ENCODE measurements at places on chromosomes 3 and 15.

DNA sequence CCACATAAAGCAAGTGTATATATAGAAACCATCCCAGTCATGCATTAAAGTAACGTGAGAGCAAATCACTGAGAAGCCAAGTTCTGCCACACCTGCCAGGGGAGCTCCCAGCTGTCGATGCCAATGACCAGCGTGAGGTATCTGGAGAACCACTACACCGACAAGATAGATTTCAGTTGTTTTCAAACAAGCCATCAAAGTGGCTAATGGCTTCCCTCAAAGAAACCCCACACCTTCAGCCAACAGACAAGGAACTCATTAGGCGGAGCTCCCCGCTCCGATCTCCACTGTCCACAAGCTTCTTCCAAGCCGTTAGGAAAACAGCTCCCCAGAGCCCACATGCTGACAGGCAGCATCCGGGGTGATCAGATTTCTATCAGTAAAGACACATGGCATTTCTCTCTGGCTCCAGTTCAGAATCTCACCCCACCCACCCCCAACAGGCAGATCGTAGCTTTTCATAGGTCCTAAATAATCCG, 54.2 kb upstream of the SPATA12 start:
- DNase-seq = no peak

GRCh38 chr15:70266412-70267121, 168.8 kb upstream of the TLE3 start:
- peak; percentile 39 for DNase-seq

GRCh38 chr3:150747886-150748683, 14.9 kb downstream of the SIAH2 start:
- no peak for DNase-seq

DNA sequence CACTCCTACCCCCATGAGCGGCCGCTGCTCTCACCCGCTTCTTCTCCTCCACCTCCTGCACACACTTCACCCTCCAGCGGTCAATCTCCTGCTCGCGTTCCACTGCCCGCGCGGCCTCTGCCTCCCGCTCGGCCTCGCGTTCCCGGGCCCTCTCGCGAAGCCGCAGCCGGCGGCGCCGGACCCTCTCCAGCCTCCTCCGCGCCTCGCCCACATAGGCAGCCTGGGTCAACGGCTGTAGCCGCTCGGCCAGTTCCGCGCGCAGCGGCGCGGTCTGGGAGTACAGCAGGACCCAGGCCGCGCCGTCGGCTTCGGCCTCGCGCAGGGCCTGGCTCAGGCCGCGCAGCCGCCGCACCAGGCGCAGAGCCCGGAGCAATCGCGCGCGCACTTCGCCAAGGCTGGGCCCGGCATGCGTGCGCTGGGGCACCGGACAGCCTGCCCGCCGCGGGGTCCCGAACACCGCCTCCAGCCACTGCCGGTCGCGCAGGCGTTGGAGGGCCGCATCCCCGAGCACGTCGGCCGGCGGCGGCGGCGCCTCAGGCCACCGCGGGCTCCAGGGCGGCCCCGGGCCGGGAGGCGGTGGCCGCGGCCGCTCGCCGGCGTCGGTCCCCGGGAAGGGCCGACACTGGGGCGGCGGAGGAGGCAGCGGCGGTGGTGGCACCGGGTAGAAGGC, 595 bp downstream of the PDCD7 start:
- peak; percentile 51 for DNase-seq

GRCh38 chr3:72231439-72232196, 446.7 kb upstream of the PROK2 start:
- no peak for DNase-seq

GRCh38 chr15:62742409-62743171, 300.0 kb upstream of the TPM1 start:
- DNase-seq = peak; percentile 76

DNA sequence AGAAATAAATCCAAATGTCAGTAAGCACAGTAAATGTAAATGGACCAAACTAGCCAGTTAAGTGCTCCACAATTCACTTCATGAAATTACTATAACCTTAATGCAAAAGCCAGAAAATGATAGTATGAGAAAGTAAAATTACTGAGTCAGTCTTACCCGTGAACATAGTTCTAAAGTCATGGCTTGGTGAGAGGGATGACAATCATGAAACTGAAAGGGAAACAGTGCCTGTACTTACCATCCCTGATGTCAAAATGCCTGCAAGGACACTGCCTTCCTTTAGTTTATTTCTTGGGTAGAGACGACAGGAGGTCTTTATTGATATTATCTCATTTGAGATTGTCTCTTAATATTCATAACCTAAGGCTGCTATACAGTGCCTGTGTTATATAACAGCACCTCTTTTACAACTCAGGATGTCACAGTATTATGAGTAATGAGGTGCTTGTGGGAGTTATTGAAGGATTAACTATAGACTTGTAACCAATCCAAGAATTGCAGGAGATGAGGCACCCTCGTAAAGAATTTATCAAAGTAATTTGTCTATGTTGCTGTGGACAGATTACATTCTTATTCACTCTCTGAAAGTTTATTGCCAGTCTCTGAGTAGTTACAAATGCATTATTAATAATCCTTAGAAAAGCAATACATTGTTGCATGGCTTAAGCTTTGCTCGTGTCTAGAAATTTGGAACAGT, 142.9 kb upstream of the BFSP2 start:
- peak; percentile 22 for DNase-seq

- peak; percentile 5 for DNase-seq
Measured at GRCh38 chr3:57512166-57512565, 32.0 kb downstream of the DNAH12 start.

Measured in astrocyte (in vitro differentiated cells and primary cell).